ENCODE measurements at places on chromosomes 11 and 22.

GRCh38 chr11:35563484-35564244 lies 38.2 kb upstream of the PAMR1 start:
- no peak for DNase-seq

DNA sequence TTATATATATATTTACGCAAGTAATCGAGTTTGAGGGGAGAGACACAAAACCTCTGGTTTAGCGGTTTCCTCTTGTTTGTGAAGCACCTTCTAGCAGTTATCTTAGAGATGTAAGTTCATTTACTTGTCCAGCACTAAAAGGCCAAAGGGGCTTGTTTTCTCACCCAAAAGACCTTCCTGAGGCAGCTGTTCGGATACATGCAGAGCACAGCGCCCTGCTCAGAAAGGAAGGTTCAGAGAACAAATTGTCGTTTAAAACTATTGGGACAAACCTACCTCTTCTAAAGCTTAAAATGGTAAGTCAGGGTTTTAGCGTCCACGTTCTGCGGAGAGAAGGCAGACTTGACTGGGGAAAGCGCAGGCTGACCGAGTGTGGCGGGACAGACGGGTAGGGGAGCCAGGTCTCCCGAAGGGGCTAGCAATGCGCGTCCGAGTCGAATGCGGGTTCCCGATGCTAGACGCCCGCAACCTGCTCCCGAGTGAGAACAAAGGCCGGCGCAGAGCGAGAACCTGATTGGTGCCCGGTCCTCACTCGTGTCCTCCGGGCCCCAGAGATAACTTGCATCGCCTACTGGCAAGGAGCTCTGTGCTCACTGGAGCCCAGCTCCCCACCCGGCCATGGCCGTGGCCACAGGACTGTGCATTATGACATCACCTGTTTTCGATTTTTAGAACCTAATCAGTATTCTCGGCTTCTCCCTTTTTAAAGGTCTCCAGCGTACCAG lies 1.0 kb upstream of the SESN3 start:
- peak; percentile 79 for DNase-seq

- no peak for DNase-seq
These were observed 1131.0 kb downstream of the DLG2 start for GRCh38 chr11:84496122-84496521.

GRCh38 chr22:28983190-28983589 lies 78.4 kb downstream of the C22orf31 start:
- no peak for DNase-seq

- DNase-seq: peak; percentile 78
These were observed 1.2 kb upstream of the CERK start for GRCh38 chr22:46739094-46739870.

DNA sequence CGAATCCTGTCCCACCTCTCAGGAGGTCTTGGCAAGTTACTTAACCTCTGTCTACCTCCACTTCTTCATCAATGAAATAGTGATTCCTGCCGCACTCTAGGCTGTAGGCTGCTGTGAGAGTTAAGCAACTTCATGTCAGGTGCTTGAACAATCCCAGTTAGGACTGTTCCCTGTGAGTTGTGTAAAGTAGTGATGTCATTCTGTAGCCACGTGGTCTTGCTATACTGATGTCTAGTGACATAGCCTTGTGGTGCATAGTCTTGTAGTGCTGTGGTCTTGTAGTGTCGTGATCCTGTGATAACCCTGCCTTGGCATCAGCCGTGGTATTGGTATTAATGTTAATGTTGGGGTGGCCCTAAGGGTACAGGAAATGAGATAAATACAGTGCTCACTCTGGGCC lies 30.3 kb upstream of the PRR5 start:
- DNase-seq: peak; percentile 43

DNA sequence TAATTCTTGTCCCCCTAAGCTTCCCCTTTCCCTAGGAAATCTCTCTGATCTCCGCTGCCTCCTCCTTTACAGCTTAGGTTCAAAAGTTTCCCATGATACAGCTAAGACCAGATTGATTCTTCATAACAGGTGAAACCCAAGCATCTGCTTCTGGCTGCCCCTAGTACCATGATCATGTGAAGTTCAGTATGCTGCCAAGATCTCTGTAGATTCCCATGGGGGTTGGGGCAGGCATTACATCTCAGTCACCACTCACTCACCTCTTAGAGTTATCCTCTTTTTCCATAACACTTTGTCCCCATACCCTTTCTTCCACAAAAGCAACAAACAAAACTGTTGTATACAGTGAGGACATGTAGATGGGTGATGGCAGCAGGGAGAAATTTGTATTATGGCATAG lies 44.0 kb downstream of the RRP8 start:
- no peak for DNase-seq

DNA sequence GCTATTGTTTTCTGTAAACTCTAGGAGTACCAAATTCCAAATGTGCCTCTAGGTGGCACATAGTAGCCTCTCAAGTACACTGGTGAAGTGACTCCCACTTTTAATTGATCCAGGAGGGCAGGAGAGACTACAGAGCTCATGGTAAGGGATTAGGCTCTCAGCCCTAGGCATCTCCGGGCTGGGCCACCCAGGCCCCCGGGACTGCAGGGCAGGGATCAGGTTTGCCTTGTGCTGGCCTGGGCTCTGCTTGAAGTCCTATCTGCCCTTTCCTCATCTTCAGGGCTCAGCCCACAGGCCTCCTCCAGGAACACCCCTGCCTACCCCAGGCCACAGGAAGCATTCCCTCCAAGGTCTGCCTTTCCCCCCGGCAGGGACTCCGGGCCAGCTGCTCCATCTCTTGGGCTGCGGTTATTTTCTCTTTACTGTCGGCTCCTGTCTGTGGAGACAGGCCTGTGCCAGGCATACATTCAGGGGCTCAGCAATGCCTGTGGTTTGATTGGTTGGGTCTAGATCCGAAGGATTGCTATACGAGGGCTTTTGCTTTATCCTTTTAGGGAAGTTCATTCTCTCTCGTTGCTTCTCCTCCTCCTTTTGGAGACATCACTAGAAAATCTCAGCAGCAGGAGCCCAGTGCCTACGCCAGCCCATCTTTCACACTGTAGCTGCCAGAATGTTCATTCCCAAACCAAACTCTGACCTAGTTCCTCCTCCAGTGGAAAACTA lies 32.8 kb downstream of the PARVA start:
- no peak for DNase-seq

DNA sequence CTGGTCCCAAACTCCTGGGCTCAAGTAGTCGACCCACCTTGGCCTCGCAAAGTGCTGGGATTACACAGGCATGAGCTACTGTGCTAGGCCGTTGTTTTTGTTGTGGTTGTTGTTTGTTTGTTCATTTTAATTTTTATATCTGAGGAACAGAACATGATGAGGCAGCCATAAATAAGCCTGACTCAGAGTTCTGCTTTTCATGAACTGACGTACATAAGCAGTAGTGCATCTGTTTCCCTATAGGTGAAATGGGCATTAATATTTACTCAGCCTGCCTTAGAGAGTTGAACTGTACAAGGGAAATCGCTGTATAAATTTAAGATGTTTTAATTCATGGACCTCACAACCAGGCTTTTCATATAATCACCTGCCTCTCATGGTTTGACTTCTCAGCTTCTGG lies 80.5 kb downstream of the PDHX start:
- DNase-seq: no peak

GRCh38 chr11:15730995-15731385 lies 616.3 kb downstream of the INSC start:
- no peak for DNase-seq

GRCh38 chr11:76185511-76185910 lies 20.8 kb downstream of the WNT11 start:
- DNase-seq: no peak

- no peak for DNase-seq
These were observed 9.2 kb downstream of the PRSS23 start for GRCh38 chr11:86809561-86809960.

DNA sequence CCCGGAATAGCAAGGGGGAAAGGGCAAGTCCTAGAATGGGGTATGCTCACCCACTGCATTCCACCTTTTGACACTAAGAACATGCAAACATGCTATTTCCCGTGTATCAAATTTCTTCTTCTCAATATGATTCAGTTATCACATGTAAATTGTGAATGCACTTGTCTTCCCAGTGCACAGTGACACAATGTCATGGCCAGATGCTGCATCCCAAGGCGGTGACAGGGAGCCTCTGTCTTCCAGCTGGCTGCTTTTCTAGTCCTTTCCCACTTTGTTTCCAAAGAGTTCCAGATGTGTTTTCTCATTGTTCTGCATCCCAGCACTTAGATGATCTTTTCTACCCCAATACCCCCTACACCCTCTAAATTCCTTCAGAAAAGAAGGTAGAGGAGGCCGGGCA lies 12.4 kb downstream of the SLC25A18 start:
- DNase-seq: no peak

DNA sequence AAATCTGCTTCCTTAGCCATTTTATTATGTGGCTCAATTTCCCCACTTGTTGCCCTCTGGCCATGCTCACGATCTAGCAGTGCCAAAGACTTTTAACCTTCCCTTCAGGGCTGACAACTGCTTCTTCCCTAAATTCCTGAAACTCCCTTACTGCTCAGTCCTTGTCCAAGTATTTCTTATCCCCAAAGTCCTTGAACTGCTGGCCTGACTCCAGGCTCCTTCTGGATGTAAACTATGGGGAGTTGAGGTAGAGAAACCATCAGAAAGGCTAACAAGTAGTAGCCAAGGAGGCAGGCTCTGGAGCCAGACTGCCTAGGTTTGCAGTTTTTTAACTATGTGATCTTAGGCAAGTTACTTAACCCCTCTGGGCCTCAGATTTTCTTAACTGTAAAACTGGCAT lies 258.7 kb upstream of the CCDC90B start:
- no peak for DNase-seq

GRCh38 chr11:124538019-124538418 lies 5.4 kb downstream of the OR8B12 start:
- DNase-seq: no peak

GRCh38 chr11:116471608-116472256 lies 301.1 kb downstream of the BUD13 start:
- DNase-seq: no peak

DNA sequence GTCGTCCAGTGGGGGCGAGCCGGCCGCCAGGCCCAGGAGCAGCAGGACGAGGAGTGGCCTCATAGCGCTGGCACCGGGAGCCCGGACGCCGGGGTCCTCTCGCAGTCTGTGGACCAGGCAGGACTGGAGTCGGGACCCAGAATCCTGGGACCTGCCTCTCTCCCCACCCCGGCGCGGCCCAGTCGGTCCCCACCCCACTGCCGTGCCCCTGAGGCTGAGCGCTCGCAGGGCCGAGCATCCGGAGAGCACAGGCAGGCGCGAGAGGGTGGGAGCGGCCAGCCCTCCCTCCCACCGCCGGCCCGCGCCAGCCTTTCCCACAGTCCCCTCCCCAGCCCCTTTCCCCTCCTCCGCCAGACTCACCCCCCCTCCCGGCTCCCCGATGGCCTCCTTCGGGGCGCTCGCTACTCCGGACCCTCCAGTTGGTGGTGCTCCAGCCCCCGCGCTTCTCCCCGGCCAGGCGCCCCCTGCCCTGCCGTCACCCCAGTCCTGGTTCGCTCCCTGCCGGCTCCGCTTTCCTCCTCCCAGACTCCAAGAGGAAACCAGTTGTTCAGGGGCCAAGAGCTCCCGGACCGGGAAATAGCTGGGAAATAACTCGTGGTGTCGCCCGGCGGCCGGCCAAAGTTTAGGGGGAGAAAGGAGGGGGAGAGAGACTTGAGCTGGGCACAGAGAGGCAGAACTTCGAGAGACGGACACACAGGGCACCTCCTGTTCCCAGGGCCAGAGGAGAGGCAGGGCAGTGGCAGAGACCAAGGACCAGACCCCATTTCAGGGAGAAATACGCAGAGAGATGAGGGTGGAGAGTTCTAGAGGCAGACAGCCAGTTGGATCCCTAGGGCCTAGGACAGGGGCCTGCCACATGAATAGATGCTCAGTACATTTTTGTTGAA lies at the start of gene C1QTNF5:
Gene C1QTNF5 (minus strand): TSS at position 549 of the 887 bp plus-strand sequence. CDS start 486 bp downstream, at position 63.
- DNase-seq: no peak

GRCh38 chr11:72807021-72807693 lies 7.1 kb upstream of the ATG16L2 start:
- no peak for DNase-seq

DNA sequence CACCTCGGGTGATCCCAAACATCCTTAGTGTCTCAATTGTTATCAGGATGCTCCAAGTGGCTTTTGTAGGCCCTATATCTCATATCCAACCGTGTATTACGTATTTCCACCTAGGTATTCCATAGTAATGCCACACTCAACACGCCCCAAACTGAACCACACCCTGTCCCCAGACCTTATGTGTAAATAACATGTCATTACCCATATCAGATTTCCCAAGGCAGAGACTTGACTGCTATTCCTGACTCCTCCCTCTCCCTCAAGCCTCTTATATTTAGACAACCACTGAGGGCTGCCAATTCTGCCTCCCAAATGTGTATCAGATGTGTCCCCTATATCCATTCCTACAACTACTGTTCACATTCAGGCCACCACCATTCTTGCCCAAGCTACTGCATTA lies 132.8 kb upstream of the NCAM1 start:
- DNase-seq: no peak

DNA sequence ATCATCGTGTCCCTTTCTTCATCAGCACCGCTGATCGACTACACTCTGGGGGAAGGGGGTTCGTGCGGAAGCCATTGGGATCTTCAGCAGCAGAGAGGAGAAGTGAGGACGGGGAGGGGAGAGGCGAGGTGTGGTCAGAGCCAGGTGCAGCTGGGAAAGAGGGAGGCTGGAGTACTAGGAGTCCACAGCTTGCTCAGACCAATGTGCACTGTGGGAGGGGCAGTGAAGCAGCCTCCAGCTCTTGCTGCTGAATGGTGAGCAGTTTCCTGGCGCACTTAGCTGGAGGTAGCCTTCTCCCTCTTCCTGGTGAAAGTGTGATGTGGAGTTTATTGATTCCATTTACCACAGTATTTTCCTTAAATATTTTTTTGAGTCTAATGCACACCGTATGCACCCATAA lies 99.0 kb upstream of the NECTIN1 start:
- no peak for DNase-seq

GRCh38 chr11:104956528-104956927 lies 11.8 kb downstream of the CASP4 start:
- no peak for DNase-seq

- DNase-seq: no peak
These were observed 204.0 kb upstream of the NECTIN1 start for GRCh38 chr11:119932828-119933562.

DNA sequence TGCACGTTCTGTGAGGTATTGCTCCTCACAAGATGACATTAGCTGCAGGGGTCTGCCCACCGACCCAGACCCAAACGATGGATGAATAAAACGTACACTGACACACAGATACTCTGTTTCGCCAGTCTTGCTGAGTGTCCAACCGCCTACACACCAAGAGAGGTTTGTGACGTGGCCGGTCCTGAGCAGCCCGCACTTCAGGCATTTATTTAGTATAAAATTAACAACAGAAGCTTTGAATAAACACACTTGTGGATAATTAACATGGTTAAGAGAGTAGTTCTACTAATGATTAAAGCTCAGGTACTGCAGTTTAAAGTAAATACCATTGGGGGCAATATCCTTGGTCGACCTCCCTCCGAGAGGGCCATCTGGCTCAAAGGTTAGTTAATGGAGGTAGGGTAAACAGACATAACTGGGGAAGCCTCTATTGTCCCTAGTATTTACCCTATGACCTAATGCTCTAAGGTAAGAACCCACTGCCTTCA lies 75.7 kb downstream of the CCDC83 start:
- DNase-seq: no peak

GRCh38 chr11:22666325-22666687 lies at the start of gene GAS2:
Gene GAS2, plus strand, starts transcription at chr11:22666611. Its CDS starts 8,259 bp downstream, at chr11:22674870.
- DNase-seq: no peak
